ENCODE measurements at places on chromosomes 5 and 9. TPM values are rescaled to one million over a fixed set of nuclear protein-coding genes. Genes with fewer than 3 reads are reported as not detected.

The GADD45G gene
- total RNA-seq = 0.28 TPM

The SLC34A1 gene
- total RNA-seq = not detected

The CDKN2A gene
- total RNA-seq = 18.5 TPM

The LECT2 gene
- total RNA-seq = not detected

The DOLK gene
- 25.6 TPM for total RNA-seq

The SHC3 gene
- total RNA-seq = 5.8 TPM

The PCDHA9 gene
- not detected for total RNA-seq

The CACNA1B gene
- total RNA-seq = under 0.01 TPM

The SOWAHA gene
- total RNA-seq = 0.14 TPM

The MRPL41 gene
- 87.5 TPM for total RNA-seq

The OLFML2A gene
- 37.5 TPM for total RNA-seq

The ZNF879 gene
- total RNA-seq = 1.3 TPM

The SLC6A19 gene
- not detected for total RNA-seq

The PCDHB5 gene
- 0.63 TPM for total RNA-seq

The FBP1 gene
- total RNA-seq = 0.21 TPM

The ANKRD34B gene
- not detected for total RNA-seq

The CXCL14 gene
- total RNA-seq = 8.5 TPM

Data from airway epithelial cell (primary cell).